ENCODE measurements at places on chromosomes 7 and 10. TPM values are rescaled to one million over a fixed set of nuclear protein-coding genes. Genes with fewer than 3 reads are reported as not detected.

FAM25C gene
- total RNA-seq, result not detected

PVRIG gene
- total RNA-seq, result not detected

ZNF804B gene
- total RNA-seq, result not detected

COL13A1 gene
- not detected for total RNA-seq

GJD4 gene
- total RNA-seq, result 0.22 TPM
